ENCODE measurements at places on chromosomes 12 and 14.

- peak; percentile 95 for DNase-seq
- no peaks in the 10 kb centered on the region for H3K36me3 ChIP-seq
- no peaks in the 10 kb centered on the region for H3K27me3 ChIP-seq
- H3K27ac ChIP-seq: peak within 1 kb of the TSS; percentile 98
These were observed at the start of gene UBC for GRCh38 chr12:124914392-124915238. Gene UBC (minus strand): TSS chr12:124914650. CDS start chr12:124913771, 879 bp downstream.

DNA sequence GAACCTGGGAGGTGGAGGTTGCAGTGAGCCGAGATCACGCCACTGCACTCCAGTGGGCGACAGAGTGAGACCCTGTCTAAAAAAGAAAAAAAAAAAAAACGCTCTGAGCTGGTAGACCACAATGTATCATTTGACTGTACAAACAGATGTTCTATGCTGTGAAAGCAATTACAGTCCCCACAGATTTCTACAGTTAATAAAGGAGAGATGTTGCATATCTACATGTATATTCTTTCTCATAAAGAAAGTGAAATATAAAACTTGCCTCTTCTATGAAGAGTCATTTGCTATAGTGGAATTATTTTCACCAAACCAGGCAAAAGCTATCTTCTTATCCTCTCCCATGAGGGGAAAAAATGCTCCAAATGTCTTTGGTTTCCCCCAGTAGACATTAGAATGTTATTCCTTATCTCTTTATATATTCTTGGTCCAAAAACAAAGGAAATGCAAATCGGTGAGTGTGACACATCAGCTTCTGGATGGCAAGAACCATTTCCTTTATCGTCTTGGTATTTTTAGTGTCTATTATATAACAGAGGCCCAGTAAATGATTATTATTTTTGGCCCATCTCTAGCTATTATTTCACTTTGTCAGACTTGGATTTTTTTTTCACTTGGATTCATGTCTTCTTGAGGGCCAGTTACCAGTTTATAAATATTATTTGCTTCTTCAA is 230.4 kb downstream of the SSPN start:
- no peaks in the 10 kb centered on the region for H3K27me3 ChIP-seq
- H3K4me3 ChIP-seq: no peak overlapping the region
- H3K36me3 ChIP-seq: no peaks in the 10 kb centered on the region
- no peak for DNase-seq
- H3K4me1 ChIP-seq: no peaks in the 10 kb centered on the region
- H3K27ac ChIP-seq: no peak overlapping the region

GRCh38 chr12:116628989-116629388 is 69.8 kb downstream of the MAP1LC3B2 start:
- no peak for DNase-seq
- H3K4me1 ChIP-seq: no peaks in the 10 kb centered on the region
- no peak overlapping the region for H3K4me3 ChIP-seq
- no peak overlapping the region for H3K27ac ChIP-seq

DNA sequence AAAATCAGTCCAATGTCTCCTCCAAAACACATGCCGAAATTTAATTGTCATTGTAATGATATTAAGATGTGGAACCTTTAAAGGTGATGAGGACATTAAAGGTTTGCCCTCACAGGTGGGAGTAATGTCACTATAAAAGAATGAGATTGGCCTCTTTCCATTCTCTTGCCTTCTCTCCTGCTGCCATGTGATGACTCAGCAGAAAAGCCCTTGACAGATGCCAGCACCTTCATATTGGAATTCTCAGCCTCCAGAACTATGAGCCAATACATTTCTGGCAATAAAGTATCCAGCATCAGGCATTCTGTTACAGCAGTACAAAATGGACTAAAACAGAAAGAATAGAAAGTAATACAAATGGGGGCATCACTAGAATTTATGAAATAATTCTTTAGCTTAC is 609.7 kb downstream of the SLC16A7 start:
- H3K27me3 ChIP-seq: no peaks in the 10 kb centered on the region
- H3K27ac ChIP-seq: no peak overlapping the region
- DNase-seq: peak; percentile 17

All from hepatocyte (in vitro differentiated cells).